ENCODE measurements at places on chromosomes 2 and 18.

GRCh38 chr2:231339316-231339715 lies 56.2 kb upstream of the B3GNT7 start:
- DNase-seq: no peak

- DNase-seq: no peak
Observed at GRCh38 chr2:148888986-148889385, 14.0 kb downstream of the KIF5C start.

- DNase-seq: no peak
Observed at GRCh38 chr2:237696461-237696860, 69.1 kb downstream of the LRRFIP1 start.

GRCh38 chr2:134107402-134107801 lies 146.5 kb upstream of the MGAT5 start:
- DNase-seq: no peak

- DNase-seq: no peak
Observed at GRCh38 chr2:29370173-29370572, 255.0 kb downstream of the CLIP4 start.
